NCI-H524 treated with DMSO at 0.1 percent for 48 hours (cell line): ENCODE measurements at places on chromosomes 6 and 20.

DNA sequence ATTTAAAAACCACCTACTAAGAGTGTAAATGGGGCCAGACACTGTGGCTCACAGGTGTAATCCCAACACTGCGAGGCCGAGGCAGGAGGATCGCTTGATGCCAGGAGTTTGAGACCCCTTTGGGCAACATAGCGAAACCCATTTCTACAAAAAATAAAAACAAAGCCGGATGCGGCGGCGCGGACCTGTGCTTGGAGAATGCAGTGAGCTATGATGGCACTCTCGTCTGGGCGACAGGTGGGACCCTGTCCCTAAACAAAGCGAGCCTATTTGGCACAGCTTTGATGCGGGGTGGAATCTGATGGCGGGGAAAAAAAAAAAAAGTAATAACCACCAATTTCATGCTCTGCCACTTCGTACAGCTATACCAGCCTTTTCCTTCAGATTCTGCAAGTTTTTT, 1.1 kb downstream of the TCP1 start:
- DNase-seq = no peak

DNA sequence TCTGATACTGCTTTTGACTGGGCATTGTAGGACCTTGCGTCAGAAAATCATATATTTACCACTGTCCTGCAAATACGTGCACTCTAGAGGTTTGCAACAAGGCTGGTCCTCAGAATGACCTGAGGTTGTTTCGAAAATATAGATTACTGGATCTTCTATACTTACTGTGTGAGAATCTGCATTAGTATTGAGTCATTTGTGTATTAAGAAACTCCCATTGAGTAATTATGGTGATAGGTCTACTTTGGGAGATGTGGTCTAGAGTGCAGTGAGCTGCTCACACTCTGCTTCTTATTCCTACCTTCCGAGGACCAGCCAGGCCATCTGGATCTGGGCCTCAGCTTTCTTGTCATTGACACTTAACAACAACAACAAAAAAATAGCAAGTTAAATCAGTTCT, 9.6 kb downstream of the KLHL32 start:
- no peak for DNase-seq

DNA sequence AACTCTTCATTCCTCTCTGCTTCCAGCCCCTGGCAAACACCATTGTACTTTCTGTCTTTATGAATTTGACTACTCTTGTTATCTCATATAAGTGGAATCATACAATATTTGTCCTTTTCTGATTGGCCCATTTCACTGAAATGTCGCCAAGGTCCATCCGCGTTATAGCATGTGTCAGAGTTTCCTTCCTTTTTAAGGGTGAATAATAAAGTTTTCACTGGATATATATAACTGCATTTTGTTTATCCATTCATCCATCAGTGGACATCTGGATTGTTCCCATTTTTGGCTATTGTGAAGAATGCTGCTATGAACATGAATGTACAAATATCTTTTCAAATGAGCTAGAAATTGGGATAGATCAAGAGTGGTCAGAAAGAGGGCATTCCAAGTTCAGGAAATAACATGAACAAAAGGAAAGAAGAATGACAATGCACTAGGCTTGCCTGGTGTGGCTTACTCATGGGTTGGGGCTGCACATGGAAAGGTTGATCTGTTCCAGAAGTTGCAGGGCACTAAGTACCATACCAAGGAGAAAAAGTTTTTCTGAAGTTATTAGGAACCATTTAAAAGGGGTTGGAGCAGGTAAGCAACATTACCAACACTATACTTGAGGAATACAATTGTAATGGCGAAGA, 10.0 kb upstream of the L3MBTL3 start:
- DNase-seq = no peak

DNA sequence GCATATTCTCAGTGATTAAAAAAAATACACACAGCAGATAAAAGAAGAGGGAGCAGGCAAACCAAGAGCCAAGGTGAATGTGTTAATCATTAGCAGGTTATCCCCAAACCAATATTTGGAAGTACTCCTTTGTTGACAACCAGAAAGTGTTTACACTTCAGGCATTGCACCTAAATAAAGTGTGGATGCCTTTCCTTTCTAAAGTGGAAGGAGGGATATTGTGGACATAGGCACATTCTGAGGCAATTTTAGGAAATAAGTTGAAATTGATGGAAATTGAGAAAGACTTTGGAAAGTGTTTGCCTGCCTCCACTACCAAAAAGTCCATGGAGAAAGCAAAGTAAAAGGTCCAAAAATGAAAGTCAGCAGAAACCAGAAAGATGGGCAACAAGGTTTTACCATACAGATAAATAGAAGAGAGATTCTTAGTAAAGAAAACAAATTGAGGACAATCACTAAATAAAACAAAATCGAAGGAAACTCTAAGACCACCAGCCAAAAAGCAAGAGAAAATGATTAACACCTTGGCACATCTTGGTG, 22.9 kb downstream of the SLC17A2 start:
- DNase-seq = no peak

- no peak for DNase-seq
These were observed 20.7 kb downstream of the DIDO1 start for GRCh38 chr20:62905536-62906117.

- no peak for DNase-seq
These were observed 19.5 kb upstream of the MAS1 start for GRCh38 chr6:159871241-159871640.

GRCh38 chr6:107315114-107315513, 144.2 kb downstream of the PDSS2 start:
- no peak for DNase-seq

DNA sequence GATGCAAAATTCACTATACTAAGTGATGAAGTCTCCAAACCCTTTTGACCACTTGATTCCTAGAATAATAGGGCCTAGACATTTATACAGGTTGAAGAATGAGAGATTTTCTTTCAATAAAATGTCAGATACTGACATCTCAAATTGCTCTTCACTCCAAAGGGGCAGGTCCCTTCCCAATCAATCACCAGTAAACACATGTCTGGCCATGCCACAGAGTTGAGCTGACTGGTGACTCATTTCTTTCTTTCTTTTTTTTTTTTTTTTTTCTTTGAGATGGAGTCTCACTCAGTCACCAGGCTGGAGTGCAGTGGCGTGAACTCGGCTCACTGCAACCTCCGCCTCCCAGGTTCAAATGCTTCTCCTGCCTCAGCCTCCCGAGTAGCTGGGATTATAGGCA, 388.6 kb upstream of the BTBD3 start:
- DNase-seq = no peak

GRCh38 chr6:47875593-47875992, 93.8 kb downstream of the OPN5 start:
- DNase-seq = no peak

- DNase-seq = no peak
These were observed 61.1 kb downstream of the GRM4 start for GRCh38 chr6:34084591-34085290.

- no peak for DNase-seq
These were observed 2.8 kb upstream of the HMGA1 start for GRCh38 chr6:34233867-34234266.

DNA sequence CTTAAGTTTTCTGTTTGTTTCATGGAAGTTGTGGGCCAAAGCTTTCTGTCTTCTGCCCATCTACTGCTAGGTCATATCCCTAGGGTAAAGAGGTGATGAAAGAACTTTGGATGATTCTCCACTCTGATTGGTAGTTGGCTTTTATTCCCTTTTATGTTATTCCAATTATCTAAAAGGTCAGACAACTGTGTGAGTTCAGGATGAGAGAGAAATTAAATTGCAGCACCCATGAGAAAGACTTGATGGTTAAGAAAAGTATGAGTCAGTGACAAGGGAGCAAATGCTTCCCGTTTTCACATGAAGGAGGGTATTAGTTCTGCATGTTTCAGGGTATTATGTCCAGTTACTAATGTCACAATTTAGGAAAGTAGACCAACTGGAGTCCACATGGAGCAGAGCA, 136.3 kb downstream of the CD109 start:
- DNase-seq = no peak

DNA sequence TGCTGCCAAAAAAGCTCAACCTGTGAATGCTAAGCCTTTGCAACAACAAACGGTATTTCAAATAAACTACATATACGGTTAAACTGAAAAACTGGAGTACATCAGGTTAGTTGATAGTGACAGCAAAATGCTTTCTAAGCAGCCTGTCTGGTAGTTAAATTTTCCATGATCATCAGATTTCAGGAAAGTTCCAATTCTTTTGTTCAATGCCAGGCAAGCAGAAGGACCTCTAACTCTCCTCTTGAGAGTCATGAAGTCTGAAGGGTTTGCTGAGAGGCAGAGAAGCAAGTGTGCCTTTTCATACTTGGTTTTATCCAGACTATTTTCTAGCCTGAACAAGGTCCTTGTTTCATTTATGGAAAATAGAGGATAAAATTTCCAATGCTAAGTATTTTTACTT, 4.5 kb downstream of the FLRT3 start:
- no peak for DNase-seq

- no peak for DNase-seq
These were observed 30.1 kb downstream of the KIF25 start for GRCh38 chr6:168027521-168027920.
